Adrenal gland (tissue), 19 donors: ENCODE measurements at places on chromosomes 3 and 15. TPM values are rescaled to one million over a fixed set of nuclear protein-coding genes. Genes with fewer than 3 reads are reported as not detected.

DNA sequence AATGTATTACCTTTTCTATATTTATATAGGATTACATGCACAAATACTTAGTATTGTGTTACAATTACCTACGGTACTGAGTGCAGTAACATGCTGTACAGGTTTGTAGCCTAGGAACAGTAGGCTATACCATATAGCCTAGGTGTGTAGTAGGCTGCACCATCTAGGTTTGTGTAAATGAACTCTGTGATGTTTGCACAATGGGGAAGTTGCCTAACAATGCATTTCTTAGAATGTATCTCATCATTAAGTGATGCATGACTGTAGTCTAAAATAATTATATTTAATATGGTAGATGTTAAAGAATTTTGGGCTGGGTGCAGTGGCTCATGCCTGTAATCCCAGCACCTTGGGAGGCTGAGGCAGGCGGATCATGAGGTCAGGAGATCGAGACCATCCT lies 281.0 kb downstream of the KLF13 start:
- no peak for DNase-seq

GRCh38 chr3:114860531-114860930 lies 286.6 kb downstream of the ZBTB20 start:
- no peak for DNase-seq

DNA sequence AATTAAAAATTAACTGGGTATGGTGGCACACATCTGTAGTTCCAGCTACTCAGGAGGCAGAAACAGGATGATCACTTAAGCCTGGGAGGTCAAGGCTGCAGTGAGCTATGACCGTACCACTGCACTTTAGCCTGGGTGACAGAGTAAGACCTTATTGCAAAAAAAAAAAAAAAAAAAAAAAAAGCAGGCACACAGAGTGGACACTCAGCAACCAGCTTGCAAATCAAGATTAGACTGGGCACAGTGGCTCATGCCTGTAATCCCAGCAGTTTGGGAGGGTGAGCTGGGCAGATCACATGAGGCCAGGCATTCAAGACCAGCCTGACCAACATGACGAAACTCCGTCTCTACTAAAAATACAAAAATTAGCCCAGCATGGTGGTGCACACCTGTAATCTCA lies 5.4 kb downstream of the CLN6 start:
- peak; percentile 43 for DNase-seq

GRCh38 chr3:17935222-17935621 lies 192.8 kb upstream of the TBC1D5 start:
- DNase-seq = no peak

GRCh38 chr3:159761369-159761768 lies 227.3 kb upstream of the IL12A start:
- DNase-seq = peak; percentile 58

DNA sequence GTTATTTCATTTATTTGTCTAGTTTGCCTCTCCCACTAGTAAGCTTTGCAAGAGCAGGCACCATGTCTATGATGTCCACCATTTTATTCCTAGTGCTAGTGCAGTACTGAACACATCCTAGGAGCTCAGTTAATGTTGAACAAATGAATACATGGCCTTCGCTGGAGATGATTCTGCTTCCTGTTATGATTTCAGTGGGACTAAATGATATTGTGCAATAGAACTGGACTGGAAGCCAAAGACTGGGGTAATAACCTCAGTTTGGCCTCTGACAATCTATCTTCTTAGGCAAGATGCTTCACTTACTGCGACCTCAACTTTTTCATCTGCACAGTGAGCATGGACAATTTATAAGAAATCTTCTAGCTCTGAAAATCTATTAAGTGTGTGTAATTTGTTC lies 191.3 kb downstream of the ADAMTSL3 start:
- DNase-seq = peak; percentile 21

DNA sequence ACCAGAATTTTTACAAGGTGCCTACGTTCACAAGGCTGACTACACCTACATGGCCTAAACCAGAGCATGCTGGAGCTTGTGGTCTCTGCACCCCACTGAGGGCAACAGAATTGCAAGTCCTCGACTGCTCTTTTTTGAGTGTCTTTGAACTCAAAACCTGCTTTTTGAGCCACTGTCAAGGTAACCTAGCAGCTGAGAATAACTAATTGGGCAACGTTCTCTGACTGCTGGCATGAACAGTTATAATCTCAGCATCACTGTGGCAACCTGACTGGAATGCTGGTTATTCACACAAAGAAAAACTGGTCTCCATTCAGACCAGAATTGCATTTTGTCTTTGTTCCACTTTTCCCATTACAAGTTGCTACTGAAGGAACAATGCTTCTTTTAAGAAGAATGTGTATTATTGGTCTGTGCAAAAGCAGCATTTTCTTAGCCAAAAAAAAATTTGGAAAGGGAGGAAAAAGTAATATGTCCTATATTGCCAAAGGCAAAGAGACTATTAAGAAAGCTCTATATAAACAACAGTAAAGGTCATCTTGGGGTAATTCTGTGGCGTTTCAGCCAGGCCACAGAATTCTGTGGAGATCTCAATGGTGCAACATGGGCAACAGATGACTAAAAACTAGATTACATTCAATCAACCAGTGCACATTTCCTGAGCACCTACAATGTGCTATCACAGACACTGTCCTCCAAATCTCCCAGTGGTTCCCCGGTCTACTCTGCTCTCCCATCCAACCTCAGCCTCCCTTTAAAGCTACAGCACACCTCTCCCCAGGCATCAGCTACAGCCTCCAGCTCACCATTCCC lies 76.8 kb downstream of the TNIK start:
- DNase-seq = no peak

DNA sequence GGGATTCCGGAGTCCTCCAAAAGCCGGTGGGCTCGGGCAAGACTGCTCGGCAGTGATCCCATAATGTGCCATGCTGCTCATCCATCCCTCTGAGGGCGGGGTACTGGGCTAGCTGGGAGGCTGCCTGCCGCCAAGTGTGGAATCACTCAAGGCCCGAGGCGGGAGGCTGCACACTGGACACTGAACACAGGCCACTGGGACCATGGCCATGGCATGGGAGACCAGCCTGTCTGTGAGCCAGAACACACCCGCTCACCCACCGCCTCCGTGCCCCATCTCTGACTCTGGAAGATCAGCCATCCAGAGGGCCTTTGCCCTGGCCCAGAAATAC lies 1.4 kb downstream of the C3orf22 start:
- peak; percentile 37 for DNase-seq

DNA sequence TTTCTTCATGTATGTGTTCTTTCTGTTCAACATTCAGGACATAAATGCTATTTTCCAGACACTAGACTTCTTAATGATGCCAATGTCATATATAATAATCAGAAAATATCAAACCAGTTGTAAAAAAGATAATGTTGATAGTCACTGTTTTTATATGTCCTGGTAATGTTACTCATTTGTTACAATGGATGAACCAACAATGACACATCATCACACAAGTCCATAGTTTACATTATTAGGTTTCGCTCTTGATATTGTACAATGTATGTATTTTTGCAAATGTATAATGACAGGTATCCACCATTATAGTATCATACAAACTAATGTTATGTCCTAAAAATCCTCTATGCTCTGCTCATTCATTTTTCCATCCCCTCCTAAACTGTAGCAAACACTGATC lies 243.8 kb upstream of the CDIN1 start:
- DNase-seq = no peak

- peak; percentile 81 for DNase-seq
These were observed 885 bp downstream of the CDV3 start for GRCh38 chr3:133574260-133574881.

- DNase-seq = peak; percentile 39
These were observed 42.0 kb downstream of the RORA start for GRCh38 chr15:61186905-61187741.

DNA sequence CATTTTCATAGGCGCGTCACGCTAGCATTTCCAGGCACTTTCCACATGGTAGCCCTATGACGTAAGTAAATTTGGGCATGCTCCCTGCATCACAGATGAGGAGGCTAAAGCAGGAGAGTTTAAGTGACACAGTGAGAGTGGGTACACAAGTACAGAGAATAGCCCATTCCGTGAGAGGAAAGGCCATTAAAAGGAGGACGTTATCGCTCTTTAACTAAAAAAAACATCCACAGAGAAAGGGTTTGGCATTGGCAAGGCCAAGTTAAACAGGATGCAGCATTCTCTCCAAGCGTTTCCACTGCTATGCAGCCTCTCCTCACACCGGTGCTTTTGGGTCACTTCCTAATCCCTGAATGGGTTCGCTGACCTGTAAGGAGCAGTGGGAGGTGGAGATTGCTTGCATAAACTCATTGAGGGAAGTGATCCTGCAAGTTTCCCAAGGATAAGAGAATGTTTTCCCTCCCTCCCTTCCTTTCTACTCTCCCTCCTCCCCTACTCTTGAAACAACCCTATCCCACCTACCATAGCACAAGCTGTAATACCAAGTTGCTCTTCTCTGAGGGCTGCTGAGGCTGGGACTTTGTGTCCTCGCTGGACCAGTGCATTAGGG lies 147.7 kb downstream of the VGLL4 start:
- DNase-seq = no peak

- DNase-seq = no peak
These were observed 64.9 kb downstream of the ABHD5 start for GRCh38 chr3:43755516-43756200.

DNA sequence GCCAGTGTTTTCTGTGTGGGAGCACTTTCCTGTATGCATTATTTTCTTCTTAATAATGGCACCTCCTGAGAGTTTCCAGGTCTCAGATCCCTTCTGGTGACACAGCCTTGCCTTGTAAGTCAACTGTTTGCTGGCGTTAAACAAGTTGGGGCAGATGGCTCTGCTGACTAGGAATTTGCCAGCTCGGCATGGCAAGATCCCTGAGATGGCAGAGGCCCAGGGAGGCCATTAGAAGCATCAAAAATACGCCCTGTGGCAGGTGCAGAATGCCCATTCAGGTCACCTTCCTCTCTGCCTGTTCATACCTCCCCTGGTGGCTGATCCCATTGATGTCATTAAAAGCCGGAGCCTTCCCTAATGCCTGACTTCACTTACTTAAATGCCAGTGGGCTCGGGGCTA lies 320.9 kb upstream of the CTDSPL start:
- DNase-seq = no peak

- peak; percentile 47 for DNase-seq
These were observed 60.7 kb downstream of the ADAMTS7 start for GRCh38 chr15:78750566-78750965.

DNA sequence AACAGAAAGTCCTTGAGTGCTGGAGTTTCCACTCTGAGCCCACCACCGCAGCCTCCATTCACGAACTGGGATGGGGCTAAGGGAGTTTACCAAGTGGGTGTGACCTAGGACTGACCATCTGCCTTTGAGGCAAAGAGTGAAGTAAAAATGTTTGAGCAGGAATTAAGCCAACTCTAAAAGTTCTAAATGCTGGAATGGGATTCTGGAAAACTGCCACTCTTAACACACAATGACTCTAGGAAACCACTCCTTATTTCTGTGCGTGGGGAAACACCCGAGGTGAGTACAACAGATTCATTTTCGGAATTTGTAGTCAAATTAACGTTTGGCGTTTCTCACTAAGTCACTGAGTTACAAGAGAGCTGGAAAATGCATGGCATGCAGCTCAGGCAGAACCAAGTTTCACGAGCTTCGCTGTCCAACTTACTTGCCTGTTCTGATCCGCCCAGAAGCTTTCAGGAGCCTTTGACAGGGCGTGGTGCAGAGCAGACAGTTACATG lies 31.6 kb downstream of the ISL2 start:
- DNase-seq = no peak

DNA sequence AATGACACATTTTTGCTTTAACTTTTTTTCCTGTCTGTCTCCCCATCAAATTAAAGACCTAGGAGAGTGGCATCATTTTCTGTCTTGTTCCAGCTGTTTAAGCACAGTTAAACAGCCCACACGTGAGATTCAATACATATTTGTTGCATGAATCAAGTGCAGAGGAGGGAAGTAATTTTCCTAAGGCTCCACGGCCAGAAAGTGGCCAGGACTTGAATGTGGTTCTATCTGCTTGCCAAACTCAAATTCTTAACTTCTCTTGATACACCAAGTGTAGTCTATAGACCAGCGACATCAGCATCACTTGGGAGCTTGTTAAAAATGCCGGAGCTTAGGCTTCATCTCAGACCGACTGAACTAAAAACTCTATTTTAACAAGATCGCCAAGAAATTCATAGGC lies 724.8 kb upstream of the CFAP20DC start:
- DNase-seq = no peak

GRCh38 chr3:17032407-17033034 lies 147.8 kb downstream of the PLCL2 start:
- DNase-seq = no peak

GRCh38 chr3:147425388-147425850 lies 16.3 kb downstream of the ZIC1 start:
- DNase-seq = no peak

GRCh38 chr3:142925140-142925539 lies 36.3 kb upstream of the PCOLCE2 start:
- DNase-seq = no peak

DNA sequence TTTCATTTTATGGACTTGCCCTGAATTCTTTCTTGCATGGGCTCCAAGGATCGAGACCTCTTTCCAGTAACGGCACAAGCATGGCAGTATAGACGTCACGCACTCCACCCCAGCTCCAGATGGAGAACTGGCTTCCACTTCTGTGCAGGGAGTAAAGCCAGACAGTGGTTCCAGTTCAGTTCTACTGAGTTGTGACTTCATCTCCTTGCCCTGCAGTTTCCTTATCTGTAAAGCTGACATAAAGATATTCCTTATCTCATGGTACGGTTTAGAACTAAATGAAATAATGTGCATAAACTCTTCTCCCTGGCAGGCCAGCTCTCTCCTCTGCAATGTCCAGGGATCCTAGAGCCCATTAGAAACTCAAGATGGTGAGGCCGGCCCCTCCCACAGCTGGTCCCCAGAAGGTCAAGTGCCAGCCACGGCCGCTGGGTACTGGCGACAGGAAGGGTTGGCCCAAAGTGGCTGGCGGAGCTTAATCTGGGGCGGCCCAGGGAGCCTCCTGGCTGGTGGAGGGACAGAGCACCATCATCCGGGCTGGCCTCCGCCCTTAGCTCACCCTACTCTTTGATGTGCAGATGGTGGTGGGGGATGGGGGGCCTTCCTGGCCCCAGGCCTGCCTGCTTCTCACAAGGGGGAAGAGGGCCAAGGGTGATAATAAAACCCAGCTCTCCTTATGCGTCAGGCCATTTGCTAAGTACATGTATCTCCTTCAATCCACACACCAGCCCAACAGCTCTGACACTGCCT lies 7.2 kb downstream of the MESP2 start:
- DNase-seq = no peak

GRCh38 chr3:32399030-32399620 lies 7.5 kb downstream of the CMTM7 start:
- no peak for DNase-seq

The MORC1 gene
- not detected for polyA plus RNA-seq

The DNAJA4 gene
- polyA plus RNA-seq = 19.8 TPM

The SSUH2 gene
- polyA plus RNA-seq = 0.51 TPM

The CPNE4 gene
- 0.95 TPM for polyA plus RNA-seq

The IL20RB gene
- polyA plus RNA-seq = 1.1 TPM

The LMCD1 gene
- polyA plus RNA-seq = 7.0 TPM

The ZNF385D gene
- polyA plus RNA-seq = 0.81 TPM

The C3orf20 gene
- not detected for polyA plus RNA-seq

The BCL2A1 gene
- 1.4 TPM for polyA plus RNA-seq

The CCDC54 gene
- polyA plus RNA-seq = not detected

The RHOV gene
- not detected for polyA plus RNA-seq

The KLF15 gene
- polyA plus RNA-seq = 8.3 TPM

The SEMA5B gene
- 0.99 TPM for polyA plus RNA-seq

The TGM4 gene
- polyA plus RNA-seq = 0.22 TPM

The PAK6 gene
- polyA plus RNA-seq = 4.9 TPM
